RCC 7860 (cell line): ENCODE measurements at places on chromosomes 3 and 15.

DNA sequence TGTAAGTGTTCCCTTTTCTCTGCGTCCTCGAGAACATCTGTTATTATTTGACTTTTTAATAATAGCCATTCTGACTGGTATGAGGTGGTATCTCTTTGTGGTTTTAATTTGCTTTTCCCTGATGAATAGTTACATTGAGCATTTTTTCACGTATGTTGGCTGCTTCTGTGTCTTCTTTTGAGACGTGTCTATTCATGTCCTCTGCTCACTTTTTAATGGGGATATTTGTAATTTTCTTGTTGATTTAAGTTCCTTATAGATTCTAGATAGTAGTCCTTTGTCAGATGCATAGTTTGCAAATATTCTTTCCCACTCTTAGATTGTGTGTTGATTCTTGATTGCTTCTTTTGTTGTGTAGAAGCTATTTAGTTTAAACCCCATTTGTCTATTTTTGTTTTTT, 179.2 kb downstream of the DOCK3 start:
- DNase-seq: no peak

- DNase-seq: no peak
Measured at GRCh38 chr3:13533885-13534301, 15.0 kb upstream of the FBLN2 start.

DNA sequence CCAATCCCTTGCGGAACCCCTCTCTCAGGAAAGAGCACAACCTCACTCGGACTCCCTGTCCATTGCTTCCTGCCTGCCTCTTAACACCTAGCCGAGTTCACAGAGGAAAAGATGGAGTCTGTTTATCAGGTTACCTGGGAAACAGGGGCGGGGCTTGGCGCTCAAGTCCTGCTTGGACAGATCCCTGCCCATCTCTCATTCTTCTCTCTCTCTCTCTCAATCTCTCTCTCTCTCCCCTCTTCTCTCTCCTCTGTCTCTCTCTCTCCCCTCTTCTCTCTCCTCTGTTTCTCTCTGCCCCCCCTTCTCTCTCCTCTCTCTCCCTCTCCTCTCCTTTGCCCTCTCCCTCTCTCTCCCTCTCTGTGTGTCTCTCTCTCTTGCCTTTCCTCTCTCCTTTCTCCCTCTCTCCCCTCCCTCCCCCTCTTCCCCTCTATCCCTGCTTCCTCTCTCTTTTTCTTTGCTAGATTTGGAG, at the start of gene EFHB:
TSS of gene EFHB (minus strand) at position 120 of the 469 bp plus-strand sequence. CDS start 199 bp downstream, outside the sequence.
- DNase-seq: no peak

DNA sequence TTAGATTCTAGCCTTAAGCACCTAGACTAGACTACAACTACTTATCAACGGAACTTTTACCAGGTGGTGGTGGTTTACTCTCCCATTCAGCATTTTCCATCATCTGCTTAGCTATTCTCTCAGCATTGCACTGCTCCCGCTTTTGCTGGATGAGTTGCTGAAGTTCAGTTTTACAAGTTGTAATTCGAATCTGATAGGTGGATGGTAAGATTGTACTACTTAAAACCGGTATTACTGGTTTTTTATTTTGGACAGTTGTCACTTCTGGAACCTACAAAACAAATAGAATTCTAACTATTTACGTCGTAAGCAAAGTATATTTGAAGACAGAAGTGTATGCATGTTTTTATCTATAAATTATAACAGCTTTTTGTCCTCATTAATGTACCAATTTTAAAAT, 41.1 kb downstream of the PIK3R4 start:
- DNase-seq: no peak

GRCh38 chr15:37903919-37904625, 30.4 kb upstream of the TMCO5A start:
- no peak for DNase-seq

GRCh38 chr15:60889006-60889405, 340.1 kb downstream of the RORA start:
- DNase-seq: no peak

DNA sequence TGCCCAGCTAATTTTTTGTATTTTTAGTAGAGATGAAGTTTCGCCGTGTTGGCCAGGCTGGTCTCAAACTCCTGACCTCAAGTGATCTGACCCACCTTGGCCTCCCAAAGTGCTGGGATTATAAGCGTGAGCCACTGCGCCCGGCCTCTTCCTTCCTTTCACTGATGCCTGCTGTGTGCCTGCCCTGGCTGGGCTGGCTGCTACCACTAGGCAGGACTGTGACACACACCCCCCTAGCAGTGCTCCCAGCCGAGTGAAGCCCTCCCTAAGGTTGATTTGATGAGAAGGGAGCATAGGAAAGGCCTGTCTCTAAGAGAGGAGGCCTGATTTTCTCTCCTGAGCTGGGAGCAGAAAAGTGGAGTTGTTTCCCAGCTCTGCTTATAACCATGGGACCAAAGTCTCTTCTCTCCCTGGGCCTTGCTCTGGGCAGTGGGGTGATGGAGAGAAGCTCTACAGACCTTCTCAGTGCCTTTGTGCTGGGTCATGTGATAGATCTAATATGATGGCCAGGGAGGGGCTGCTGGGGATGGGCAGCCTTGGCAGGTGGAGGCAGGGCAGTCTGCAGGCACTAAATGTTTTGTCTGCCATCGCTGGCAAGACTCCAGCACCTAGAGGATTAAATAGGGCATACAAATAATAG, 20.1 kb upstream of the SFMBT1 start:
- no peak for DNase-seq

GRCh38 chr3:115512565-115513415, 110.5 kb upstream of the GAP43 start:
- no peak for DNase-seq
